Stimulated activated CD4-positive, alpha-beta T cell treated with anti-CD3 and anti-CD28 coated beads, Interleukin-12 subunit alpha, Interleukin-12 subunit beta, amount 100 ng/mL, for 48 hours (primary cell): ENCODE measurements at places on chromosomes 7 and 10.

DNA sequence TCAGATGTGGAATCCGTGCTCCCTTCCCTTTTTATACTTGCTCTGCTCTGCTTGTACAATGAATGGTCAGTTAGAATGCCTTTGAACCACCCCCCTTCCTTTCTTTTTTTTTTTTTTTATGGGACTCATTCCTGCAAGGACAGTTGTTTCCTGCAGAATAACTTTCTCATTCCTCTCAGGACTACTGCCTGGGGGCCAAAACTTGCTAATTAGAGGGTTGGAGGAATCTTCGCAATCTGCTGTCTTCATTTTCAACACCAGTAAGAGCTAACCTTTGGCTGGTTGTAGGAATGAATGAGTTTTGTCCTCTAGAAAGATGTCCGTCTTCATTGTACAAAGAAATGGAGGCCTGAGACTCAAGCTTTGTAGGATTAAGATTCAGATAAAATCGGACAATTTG is 868.1 kb downstream of the LRMDA start:
- no peak for DNase-seq

DNA sequence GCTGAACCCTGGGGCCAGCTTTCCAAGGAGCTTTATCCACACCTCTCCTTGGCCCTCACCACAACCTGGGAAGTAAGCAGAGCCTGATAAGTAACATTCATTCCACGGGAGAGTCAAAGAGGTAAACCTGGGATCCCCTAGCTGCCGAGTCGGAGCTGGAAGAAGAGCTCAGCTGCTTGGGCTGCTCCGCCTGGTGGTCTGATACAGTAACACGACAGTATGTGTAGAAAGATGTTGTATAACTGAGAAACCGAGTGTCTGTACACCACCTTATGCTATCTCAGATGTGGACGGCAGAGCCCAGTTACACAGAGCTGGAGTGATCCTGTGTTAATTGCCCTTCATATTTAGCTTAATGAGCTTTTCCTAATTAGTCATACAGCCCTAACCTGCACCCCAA is 151.3 kb upstream of the KMT2E start:
- DNase-seq: no peak

DNA sequence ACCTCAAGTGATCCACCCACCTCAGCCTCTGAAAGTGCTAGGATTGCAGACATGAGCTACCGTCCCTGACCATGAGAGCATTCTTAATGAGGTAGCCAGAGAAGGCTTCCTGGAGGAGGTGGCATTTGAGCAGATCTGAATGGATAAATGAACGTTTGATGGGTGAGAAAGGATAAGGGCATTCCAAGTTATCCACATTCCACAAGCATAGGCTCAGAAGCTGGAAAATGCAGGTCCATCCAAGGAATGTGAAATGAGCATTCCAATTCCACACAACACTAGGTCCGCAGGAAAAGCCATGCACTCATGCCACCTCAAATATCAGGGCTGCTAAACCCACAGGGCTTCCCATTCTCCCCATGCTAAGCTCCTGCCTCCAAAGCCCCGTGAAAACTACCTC is 17.0 kb downstream of the TMEM130 start:
- DNase-seq: no peak

DNA sequence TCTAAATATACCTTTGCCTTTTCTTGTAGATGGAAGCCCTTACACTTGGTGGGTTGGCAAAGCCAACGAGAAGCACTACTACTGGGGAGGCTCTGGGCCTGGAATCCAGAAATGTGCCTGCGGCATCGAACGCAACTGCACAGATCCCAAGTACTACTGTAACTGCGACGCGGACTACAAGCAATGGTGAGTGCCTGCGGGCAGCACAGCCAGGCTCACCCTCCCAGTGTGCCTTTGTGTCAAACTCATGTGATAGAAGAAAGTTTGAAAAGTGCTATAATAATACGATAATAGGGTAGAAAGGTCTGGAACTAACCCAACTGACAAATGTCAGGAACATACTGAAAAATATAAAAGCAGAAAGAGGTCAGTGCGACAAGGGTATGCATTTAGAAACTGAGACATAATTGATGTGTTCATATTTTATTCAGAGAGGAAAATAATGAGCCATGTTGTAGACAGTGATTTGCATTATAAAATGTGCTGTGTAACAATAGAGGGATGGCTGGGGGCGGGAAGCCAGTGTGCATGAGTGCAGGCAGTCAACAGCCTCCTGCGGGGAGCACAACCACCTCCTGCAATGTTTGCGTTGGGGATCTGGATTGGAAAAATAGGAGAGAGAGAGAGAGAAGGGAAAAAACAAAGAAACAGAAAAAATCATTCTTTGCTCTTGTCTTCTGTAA is 686.9 kb upstream of the C7orf33 start:
- DNase-seq: no peak

DNA sequence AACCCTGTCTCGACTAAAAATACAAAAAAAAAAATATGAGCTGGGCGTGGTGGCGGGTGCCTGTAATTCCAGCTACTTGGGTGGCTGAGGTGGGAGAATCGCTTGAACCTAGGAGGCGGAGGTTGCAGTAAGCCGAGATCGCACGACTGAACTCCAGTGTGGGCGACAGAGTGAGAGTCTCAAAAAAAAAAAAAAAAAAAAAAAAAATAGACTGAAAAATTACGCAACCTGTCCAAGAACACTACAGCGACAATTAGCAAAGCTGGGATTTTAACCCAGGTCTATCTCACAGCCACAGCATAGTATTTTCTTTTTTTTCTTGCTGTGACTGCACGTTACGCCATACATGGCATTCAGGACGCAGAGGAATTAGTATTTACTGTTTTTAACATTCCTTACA is 1.1 kb upstream of the RABGEF1 start:
- DNase-seq: no peak

GRCh38 chr7:101126651-101127459 is at the start of gene SERPINE1:
TSS of gene SERPINE1 (plus strand) at chr7:101127104. CDS start at chr7:101128394, 1,290 bp downstream.
- DNase-seq: peak; percentile 19

DNA sequence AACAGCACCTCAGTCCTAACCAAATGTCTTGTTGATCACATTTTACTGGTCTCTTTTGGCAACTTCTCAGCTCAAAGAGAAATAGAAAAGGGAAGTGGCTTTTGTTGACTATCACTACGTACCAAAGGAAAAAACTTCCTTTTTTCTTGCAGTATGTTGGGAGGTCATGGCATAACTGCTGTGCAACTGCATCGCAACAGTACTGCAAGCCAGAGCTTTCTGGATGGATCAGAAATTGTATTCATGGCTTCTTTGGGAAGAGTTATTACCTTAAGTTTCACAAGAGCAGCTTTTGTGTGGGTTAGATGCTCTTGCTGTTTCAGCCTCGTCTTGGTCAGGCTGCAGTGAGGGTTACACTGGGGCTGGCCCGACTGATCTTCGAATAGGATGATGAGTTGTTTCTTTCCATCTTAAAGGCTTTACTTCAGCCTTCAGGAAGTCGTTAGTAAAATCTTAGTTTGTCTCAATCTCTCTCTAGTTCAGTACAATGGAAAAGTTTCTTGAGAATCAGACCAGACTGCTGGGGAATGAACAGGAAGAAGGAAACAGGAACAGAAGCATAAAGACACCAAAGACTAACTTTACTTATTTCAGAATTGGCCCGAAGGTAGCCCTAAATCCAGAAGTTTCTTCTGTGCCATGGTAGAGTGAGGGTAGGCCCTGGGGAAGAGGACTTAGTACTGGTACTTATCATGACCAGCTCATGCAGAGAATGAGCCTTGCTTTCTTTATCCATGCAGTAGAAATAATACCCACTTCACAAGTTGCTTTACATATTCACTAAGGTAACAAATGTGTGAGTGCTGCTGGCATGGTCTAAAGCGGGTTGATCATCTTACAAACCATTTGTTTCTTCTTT is 153.6 kb downstream of the CELF2 start:
- DNase-seq: peak; percentile 52

- DNase-seq: no peak
These were observed 36.9 kb downstream of the WASL start for GRCh38 chr7:123711832-123712293.

GRCh38 chr7:98196706-98197605 is 14.3 kb upstream of the BHLHA15 start:
- no peak for DNase-seq

GRCh38 chr7:121621937-121622336 is 225.8 kb upstream of the FAM3C start:
- DNase-seq: no peak

GRCh38 chr10:5013385-5013784 is 9.7 kb upstream of the AKR1C2 start:
- no peak for DNase-seq

DNA sequence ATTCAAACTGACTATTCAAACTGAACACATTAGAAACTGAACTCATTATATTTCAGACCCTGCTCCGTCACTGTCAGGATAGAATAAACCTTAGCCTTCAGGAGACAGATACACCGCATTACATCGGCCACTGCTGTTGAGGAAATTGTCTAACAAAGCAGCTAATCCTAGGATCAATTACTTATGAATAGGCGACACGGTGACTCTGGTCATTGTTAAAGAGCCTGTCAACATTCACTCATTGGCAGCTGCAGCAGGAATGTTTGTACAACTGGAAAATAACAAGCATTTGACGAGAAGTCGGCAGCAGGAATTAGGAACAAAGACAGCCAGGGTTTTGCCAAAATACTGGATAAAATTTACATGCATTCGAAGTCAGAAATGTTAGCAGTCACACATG is 112.0 kb upstream of the MKX start:
- no peak for DNase-seq

DNA sequence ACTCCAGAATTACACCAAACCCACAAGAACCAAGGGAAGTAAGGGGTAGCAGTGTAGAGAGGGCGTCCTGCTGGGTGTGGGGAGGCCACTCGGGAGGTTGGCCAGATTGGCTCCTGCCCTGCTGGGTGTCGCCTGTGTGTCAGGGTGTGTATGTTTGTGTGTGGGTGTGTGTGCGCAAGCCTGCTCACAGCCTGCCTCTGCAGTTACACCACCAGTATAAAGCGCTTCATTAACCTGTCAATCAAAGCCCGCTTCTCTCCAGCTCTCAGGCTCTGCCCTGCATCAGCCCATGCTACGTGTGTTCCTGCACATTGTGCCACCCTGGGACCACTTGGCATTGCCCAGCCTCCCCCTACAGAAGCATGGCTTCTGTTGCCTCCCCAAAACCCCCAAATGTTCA is 83.3 kb upstream of the PAX2 start:
- no peak for DNase-seq

GRCh38 chr10:101839416-101840063 is 4.1 kb downstream of the KCNIP2 start:
- no peak for DNase-seq

DNA sequence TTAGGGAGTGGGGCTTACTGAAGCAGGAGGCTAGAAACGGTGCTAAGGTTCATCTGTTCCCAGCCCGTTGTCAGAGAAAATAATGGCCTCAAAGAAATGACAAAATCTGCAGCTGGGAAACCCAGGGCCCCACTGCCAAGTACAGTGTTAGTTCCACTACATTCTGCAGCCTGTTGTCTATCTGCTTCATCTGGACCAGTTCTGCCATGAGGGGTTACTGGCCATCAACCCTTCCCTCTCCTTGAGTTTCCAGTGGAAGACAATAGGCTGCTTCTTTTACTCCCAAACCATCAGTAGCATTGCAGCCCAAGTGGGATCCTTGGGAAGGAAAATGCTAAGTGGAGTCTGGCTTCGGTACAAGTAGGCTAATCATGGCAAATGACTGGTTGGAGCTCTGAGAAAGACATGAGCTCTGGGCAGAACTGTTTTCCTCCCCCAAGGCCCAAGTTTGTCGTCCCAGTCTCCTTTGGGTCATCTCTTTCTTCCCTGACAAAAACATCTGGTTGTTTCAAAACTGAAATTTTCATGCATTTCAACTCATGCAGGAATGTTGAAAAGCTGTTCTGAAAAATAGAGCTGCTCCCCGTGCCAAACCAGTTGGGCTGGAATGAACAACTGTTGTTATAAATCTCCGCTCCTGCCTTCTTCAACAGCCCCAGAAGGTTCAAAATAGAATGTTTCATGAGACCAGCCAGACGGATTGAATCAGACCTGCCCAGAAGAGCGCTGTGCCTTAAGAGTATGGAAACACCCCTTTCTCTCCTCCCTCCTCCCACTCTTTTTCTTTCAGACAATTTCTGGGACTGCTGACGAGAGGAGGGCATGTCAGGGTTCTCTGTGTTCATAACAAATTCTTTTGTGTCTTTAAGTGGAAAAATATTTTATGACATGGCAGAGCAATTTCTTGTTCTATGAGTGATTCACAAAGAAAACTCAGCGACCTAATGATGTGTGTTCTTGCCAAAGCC is 116.6 kb downstream of the RAB18 start:
- DNase-seq: no peak

DNA sequence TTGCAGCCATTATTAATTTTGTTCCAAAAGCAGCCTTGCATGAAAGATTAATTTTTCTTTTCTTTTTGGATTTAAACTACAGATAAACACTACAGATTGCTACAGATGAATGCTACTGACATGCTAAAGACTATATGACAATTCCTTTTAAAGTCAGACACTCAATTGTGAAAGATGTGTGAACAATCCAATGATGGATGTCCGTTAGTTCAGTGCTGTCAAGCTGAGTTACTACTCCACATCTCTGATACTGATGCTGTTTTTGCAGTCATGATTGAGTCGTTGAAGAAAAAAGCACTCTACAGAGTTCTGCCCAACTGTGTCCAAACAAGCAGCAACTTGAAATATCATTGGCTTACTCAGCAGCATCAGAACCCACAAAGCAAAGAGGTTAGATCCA is 146.8 kb downstream of the OTUD1 start:
- DNase-seq: no peak

DNA sequence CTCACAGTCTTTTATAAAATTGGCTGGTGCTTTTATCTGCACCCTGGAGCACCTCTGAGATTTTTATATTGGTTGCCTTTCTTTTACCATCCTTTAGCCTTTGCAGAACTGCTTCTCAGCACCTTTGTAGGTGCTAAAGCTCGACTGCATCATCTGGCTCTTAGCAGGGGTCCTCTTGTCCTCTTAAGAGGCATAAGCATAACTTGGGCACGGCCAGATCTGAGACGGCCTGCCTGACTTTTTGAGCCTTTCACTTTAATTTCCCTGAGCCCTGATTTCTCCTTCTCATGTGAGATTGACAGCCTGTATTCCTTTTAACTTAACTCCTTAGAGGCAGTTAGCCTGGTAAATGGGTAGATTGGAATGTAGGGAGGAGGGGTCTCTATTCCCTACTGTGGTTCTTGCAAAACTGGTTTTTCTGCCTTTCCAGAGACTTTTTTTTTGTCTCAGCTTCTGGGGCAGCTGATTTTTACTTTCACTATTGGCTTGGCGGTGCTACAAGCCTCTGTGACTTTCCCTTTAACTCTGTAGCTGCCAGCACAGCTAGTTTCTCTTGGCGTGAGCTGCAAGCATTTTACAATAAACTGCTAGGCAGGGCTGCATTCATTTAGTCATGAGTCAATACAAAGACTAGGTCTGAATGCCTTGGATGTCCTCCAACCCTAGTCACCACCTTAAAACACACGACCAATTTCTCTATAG is 24.0 kb downstream of the ZPBP start:
- peak; percentile 24 for DNase-seq

DNA sequence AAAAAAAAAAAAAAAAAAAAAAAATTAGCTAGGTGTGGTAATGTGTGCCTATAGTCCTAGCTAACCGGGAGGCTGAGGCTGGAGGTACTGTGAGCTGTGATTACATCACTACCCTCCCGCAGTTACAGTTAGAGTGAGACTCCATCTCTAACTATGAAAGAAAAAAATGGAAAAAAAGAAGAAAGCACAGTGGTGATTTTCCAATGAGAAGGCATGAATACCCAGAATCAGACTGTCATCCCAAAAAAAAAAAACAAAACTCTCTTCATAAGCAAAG is 269.9 kb upstream of the MKLN1 start:
- DNase-seq: no peak
